ENCODE measurements at places on chromosomes 7 and 10.

- no peak for DNase-seq
These were observed 65.0 kb downstream of the DNAJC12 start for GRCh38 chr10:67772894-67773511.

DNA sequence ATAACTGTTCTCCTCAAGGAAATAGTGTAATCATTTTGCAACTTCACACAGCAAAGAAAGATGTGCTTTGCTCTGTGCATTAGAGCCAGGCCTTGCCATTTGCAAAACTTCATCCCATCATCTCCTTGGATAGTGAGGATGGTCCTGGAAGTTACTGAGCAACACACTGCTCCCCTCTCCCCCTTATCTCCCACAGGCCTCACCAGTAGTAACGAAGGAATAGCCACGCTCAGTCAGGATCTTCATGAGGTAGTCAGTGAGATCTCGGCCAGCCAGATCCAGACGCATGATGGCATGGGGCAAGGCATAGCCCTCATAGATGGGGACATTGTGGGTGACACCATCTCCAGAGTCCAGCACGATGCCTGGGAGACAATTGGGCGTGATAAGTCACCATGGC, 11.5 kb downstream of the ACTA2 start:
- no peak for DNase-seq

DNA sequence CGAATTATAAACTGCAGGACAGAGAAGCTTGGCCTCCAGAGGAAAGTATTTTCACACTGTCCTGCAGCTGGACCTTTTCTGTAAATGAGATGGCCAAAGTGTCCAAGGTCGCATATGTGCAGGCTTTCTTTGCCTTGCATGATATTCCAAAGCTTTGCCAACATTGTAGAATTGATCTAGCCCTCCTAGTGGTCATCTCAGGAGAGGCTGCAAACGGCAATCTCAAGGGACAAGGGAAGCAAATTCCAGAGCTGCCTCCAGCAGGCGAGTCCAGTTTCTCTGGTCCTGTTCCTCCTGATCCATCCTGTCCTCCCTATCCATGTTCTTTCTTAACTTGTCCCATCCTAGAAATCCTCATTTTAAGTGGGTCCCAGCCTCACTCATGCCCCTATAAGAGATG, 373.4 kb upstream of the PCDH15 start:
- no peak for DNase-seq

GRCh38 chr7:44666566-44666965, 60.1 kb downstream of the OGDH start:
- DNase-seq, result no peak

DNA sequence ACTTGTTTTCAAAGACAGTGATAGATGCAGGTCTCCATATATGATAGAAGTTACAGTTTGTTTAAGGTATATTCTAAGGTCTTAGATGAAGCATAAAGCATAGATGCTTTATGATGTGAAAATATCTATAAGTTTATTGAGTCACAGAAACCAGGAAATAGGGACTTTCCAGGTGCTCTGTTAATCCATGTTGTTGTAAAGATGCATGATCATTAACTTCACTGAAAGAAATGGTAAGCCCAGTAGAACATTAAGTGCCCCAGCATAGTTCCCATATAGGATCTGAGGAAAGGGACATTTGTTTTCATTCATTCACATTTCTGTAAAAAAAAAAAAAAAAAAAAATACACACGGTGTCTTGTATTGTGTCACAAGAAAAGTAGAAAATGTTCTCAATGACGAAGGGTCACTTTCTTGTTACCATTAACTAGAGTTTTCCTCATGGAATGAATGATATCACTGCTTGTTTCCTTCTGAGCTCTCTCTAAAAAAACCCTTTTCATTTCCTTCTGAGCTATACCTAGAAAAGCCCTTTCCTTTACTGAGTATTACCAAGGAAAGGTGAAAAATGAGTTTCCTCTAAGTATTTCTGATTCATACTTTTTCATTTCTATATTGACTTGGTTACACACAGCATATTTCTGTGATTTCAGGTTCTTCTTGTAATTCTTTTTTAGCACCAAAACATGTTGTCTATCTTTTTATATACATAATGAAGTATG, 105.2 kb downstream of the MACC1 start:
- DNase-seq, result no peak

GRCh38 chr10:1504940-1505339, 232.4 kb downstream of the ADARB2 start:
- no peak for DNase-seq

- no peak for DNase-seq
These were observed 39.3 kb downstream of the BAZ1B start for GRCh38 chr7:73482746-73483145.

GRCh38 chr10:12513775-12514673, 164.7 kb downstream of the CAMK1D start:
- DNase-seq, result no peak

- DNase-seq, result no peak
These were observed 731 bp upstream of the CRPPA start for GRCh38 chr7:16422103-16422435.

DNA sequence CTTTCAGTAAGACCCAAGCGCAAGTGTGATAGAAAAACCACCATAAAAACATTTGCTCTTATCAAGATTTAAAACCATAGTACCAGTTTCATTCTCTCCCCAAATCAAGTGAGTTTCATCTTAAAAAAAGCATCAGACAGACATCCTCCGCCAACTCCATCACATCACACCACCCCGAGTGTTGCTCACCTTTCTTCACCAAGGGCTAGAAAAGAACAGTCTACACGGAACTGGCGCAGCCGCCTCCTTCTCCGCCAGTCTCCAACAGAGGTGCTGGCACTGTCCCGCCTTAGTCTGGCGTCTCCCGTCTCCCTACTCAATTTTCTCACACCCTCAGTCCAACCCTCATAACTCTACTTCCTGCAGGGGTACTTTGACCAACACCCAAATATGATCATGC, 46.9 kb upstream of the WIPI2 start:
- DNase-seq, result no peak

DNA sequence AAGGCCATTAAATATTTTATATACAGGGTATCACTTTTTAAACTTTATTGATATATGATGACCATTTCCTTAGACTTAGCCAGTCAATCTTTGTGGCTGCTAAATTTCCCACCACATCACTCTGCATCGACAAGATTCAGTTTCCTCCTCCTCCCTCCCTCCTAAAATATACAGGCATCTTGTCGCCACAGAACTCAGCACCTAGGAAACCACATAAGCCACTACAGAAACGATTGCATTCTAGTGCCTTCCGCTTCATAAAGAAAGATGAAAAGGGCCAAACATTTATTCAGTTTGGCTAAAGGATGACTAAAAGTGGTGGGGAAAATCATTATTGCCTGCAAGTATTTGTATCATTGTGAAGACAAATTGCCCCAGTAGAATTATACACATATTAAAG, 30.7 kb downstream of the ERCC6 start:
- DNase-seq, result no peak

DNA sequence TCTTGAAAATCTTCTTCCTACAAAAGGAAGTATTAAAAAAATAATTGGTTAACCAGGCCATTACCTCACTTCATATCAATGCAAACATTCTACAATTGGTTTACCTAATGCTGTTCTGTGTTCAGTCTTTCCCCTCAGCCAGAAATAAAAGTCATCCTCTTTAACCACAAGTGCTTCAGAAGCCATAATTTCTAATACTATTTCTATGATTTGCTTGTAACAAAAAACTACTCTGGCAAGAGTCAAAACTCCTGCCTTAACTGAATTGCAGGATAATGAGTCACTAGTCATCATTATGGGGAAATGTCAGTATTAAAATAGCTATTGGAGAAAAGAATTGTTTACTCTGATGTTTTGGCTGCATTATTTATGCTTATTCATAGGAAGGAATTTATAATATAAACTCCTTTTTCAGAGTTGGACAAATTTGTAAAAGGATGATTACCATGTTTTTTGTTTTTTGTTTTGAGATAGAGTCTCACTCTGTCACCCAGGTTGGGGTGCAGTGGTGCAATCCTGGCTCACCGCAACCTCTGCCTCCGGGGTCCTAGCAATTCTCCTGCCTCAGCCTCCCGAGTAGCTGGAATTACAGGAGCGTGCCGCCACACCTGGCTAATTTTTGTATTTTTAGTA, 55.5 kb upstream of the ODAD2 start:
- DNase-seq, result no peak

DNA sequence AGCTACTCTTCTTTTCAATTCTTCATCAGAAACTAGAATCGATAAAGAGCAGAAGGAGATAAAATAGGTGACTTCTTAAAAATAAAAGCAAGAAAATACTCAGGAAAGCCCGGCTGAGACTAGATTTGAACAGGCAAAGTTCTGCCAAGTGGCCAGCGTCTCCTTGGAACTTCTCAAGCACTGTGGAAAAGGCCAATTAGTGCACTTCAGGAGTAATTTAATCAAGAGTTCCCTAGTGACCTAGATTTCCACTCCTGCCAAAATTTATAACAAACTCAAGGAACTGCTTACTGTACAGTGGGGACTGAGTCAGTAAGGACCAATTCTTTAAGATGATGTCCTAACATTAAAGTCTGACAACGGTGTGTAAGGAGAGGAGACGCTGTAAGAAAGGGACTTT, 57.3 kb downstream of the CHCHD3 start:
- DNase-seq, result no peak

- DNase-seq, result no peak
These were observed 32.9 kb downstream of the PHTF2 start for GRCh38 chr7:77831481-77831880.

DNA sequence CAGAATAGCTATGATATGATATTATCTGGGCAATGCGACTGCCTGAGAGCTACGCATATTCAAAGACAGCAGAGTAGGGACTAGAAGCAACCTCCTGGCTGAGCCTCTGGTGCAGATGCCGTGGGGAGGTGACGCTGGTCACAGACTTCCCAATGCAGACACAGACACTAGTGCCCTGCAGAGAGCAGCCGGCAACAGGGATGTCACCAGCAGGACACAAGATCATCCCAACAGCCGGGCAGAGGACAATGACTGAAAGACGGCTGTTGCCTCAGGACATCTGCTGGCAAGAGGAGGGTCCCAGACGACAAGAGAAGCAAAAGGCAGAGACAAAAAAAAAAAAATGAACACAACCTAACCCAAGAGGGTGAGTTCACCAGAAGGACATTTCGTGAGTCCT, 104.6 kb downstream of the CALN1 start:
- no peak for DNase-seq

- DNase-seq, result no peak
These were observed 67.8 kb downstream of the CPVL start for GRCh38 chr7:29078311-29079260.

- DNase-seq, result no peak
These were observed 423.6 kb downstream of the PHTF2 start for GRCh38 chr7:78222001-78222751.

DNA sequence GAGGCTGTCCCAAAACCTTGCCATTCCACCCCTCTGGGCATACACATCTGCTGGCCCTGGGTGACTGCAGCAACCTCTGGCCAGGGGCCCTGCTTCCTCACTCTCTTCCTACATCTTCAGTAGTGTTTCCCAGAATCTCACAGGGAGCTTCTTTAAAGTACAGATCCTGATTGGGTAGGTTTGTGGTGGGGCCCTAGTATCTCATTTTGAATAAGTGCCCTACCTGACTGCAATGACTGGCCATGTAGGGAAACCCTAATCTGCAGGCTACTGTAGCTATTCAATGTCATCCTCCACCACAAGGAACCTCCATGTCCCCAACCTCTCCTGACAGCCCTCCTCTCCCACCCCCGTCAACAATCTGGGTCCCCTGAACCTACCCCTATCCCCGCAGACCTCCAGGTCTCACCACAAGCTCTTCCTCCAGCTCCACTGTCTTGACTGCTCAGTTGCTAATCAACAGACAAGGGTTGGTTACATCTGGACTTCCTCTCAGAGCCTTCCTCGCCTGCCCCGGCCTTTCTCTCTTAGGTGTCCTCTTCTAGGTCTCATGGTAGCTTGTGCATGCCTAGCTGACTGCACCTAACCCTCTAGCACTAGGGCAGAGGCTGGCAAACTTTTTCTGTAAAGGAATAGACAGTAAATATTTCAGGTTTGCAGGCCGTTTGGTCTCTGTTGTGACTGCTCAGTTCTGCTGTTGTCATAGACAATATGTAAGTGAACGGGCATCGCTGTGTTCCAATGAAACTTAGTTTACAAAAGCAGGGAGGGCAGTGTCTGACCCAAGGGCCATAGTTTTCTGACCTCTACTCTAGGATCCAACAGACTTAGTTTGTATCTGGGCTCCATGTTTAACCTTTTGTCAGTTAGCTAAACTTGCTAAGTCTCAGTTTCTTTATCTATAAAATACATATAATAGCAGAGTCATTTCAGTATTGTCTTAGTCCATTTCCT, 121.1 kb downstream of the AOAH start:
- no peak for DNase-seq

- DNase-seq, result no peak
These were observed 4.3 kb upstream of the OR13A1 start for GRCh38 chr10:45319702-45320101.

DNA sequence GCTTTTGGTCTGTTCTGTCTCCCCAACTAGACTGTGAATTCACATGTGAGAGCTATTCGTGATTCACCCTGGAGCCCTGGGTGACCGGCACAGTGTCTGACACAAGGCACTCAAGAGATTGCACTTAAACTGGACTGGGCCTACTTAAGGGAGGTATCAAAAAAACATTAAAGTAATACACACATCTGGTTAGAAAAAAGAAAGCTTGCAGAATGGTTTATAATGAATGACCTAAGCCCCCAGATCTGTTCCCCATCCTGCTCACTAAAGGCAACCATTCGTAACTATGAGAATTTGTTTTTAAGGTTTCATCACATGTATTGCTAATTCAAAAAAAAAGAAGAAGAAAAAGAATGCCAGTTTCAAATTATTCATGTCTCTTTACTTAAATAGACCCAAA, 74.5 kb downstream of the DGKI start:
- DNase-seq, result no peak

GRCh38 chr7:1503390-1503789, 799 bp downstream of the INTS1 start:
- DNase-seq, result no peak

DNA sequence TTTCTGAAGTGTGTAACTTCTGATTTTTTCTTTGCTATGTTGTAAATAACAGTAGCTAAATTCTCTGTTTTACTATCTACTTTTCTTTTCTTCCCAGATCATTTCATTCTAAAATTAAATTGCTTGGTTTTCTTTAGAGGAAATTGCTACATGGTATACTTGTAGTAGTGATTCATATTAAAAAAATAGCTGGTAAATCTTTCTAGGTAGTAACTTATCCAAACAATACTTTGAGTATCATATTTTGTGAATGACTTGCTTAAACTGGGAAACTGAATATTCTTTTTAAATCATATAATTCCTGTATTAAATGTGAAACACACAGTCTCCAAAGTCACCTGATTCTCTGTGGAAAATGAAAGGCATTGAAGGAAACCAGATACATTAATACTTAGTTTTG, 85.5 kb downstream of the ZNRF2 start:
- no peak for DNase-seq

- no peak for DNase-seq
These were observed 31.5 kb upstream of the KMT2E start for GRCh38 chr7:104982308-104983075.

All from stimulated activated CD8-positive, alpha-beta memory T cell treated with anti-CD3 and anti-CD28 coated beads, Interleukin-4, amount 100 ng/mL, for 1 hour (primary cell).